ENCODE measurements at places on chromosomes 4 and X.
A peak's percentile ranks its signal among the peaks of the same experiment; 100 is the strongest.

- no peak for DNase-seq
These were observed 54.5 kb upstream of the INPP4B start for GRCh38 chr4:142900622-142901021.

GRCh38 chr4:34196375-34196774 is 2047.9 kb downstream of the ARAP2 start:
- DNase-seq, result no peak

- no peak for DNase-seq
These were observed 185.0 kb upstream of the FAM241A start for GRCh38 chr4:111960241-111960667.

DNA sequence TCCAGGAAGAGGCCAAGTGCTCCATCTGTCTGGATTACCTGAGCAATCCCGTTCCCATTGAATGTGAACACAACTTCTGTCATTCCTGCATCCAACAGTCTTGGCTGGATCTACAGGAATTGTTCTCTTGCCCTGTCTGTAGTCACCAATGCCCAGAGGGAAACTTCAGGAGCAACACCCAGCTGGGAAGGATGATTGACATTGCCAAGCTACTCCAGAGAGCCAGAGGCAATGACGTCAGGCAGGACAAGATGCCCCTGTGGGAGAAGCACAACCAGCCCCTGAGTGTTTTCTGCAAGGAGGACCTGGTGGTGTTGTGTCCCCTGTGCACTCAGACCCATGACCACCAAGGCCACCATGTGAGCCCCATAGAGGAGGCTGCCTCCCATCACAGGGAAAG is 21.3 kb upstream of the TRIM60 start:
- DNase-seq, result no peak

- DNase-seq, result no peak
These were observed 84.4 kb upstream of the FAT1 start for GRCh38 chr4:186807808-186808629.

DNA sequence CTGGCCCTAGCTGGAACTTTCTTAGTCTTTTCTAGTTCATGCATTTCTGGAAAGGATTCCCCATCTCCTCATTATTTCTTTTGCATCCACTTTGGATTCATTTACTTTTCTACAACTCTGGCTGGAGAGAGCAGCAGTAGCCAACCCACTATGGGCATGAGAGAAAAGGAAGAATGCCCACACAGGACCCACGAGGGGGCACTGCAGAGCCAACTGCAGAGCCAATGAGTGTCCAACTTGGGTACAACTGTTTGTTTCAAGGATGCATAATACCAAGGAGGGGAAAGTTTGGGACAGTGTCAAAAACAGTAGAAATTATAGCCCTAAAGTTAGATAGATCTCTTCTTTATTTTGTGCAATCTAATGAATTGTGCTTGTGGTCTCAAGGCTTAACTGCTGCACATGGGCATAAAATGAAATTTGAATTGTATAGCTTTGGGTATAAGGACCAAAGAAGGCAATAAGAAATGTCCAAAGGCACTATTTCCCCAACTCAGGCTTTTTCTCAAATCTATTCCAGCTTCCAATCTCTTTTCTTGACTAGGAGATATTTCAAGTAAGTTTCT is 230.6 kb downstream of the NSUN7 start:
- peak; percentile 45 for DNase-seq

DNA sequence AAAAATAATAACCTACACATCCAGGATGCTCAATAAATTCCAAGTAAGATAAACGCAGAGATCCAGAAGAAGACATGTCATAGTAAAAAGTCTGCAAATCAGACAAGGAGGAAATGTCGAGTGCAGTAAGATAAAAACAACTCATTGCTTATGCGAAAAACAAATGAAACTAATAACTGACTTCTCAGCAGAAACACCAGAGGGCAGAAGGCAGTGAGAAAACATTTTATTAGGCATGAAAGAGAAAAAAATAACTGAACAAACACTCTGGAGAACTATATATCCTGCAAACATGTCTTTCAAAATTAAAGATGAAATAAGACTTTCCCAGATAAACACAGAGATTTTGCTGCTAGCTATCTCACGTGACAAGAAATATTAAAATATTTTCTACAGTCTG is 201.3 kb upstream of the CTSO start:
- no peak for DNase-seq

DNA sequence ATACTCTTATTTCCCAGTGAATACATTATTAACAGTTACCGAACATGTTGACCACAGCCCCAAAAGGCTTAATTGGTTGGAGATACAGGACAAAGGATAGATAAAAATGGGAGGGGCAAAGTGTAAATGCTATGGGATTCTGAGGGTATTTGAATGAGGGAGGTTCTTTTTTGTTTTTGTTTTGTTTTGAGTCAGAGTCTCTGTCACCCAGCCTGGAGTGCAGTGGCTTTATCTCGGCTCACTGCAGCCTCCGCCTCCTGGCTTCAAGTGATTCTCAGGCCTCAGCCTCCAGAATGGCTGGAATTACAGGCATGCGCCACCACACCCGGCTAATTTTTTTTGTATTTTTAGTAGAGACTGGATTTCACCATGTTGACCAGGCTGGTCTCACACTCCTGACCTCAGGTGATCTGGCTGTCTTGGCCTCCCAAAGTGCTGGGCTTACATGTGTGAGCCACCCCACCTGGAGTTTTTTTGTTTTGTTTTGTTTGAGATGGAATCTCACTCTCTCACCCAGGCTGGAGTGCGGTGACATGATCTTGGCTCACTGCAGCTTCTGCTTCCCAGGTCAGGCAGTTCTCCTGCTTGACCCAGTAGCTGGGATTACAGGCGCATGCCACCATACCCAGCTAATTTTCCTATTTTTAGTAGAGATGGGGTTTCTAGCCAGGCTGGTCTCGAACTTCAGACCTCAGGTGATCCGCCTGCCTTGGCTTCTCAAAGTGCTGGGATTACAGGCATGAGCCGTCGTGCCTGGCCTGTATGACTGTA is 9.0 kb downstream of the UBE2K start:
- DNase-seq, result no peak

DNA sequence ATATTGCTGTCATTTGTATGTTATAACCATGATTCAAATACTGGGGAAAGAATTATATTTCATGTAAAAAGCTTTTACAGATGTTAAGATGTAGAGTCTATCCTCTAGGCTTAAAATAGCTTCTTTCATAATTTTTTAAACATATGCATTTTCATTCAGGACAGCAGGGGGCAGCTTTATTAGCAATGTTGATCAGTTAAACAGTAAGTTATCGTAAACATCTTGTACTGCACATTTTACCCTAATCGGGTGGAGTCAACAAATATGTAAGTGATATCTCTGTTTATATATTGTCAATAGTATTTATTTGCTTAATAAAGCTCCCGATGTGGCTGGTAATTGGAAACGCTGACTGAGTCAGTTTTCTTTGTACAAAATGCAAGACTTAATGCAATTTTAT is 142.5 kb upstream of the MED14 start:
- no peak for DNase-seq

GRCh38 chrX:50813843-50814661 is at the start of gene SHROOM4:
TSS of gene SHROOM4 (minus strand) at chrX:50814194. CDS start at chrX:50814018, 176 bp downstream.
- DNase-seq, result peak; percentile 76

DNA sequence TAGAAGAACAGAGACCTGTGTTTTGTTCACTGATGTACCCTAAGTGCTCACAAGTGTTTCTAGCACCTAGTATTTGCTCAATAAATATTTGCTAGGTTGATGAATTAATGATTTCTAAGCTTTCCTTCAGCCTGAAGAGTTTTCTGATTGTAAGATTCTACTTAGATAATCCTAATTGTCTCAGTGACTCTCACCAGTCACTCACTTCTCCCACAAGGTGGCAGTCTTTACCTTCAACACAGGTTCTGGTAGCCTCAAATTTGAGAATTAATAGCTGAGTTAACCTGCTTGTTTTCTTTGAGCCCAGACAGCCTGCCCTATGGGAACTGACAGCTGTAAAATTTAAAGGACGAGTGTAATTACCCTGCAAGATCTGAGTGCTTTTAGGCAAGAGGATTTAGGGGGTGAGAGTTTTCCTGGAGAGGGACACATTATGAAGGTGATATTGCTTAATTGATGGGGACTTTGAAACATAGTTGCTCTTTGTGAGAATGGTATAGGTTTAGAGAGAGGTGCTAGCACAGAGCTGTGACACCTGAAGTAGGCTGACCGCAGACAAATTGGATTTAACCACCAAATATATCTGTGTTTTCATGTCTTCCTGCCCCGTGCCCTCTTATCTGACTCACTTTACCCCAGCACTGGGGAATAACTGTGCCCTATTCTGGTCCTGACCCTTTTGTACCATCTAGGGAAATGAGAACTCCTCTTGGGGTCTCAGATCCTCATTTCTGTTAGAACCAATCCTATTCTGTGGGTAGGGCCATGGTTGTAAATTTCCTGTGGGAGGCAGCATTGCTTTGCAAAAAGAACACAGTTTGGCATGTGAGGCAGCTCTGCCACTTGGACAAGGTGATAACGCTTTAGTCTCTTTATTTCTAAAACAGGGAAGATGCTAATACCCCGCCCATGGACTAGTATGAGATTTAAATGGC is 27.7 kb downstream of the CD38 start:
- DNase-seq, result peak; percentile 41

GRCh38 chrX:39613482-39613995 is 484.2 kb downstream of the BCOR start:
- DNase-seq, result no peak

- DNase-seq, result no peak
These were observed 24.2 kb upstream of the SORCS2 start for GRCh38 chr4:7168106-7168505.

DNA sequence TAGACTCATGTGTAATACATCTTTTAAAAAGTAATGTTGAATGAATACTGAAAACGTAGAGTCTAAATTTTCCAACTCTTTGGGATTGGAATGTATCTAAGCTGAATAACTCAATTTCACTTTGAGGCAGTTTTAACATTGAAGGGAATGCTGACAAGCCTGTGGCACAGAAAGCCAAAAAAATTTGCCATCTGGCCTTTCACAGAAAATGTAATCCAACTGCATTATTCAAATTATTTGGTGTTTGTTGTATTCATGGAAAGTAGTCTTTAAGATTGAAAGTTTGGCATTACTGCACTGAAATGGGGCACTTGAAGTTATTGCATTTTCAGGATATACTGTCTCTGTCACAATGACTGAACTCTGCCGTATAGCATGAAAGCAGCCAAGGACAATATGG is 186.9 kb downstream of the FRMPD4 start:
- no peak for DNase-seq

- DNase-seq, result no peak
These were observed 31.2 kb downstream of the PRDM8 start for GRCh38 chr4:80228460-80228859.

- no peak for DNase-seq
These were observed 11.3 kb downstream of the GPC4 start for GRCh38 chrX:133403984-133404383.

- no peak for DNase-seq
These were observed 277.4 kb upstream of the PITX2 start for GRCh38 chr4:110900213-110900769.

DNA sequence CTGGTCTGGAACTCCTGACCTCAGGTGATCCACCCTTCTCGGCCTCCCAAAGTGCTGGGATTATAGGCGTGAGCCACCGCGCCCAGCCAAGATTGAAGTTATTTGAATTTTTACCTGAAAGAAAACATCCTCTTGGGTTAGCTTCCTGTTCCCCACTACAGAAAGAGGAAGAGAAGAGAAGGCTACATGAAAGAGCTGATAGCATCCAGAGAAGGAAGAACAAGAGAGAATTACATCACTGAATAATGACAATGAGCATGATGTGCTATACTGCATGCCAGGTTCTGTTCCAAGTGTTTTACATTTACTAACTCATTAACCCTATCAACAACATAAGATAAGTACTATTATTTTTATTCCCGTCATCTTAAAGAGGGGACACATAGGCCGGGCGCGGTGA is 11.5 kb upstream of the TBC1D1 start:
- no peak for DNase-seq

All from putamen (tissue), 1 donor.